ENCODE measurements at places on chromosomes 7 and 10. TPM values are rescaled to one million over a fixed set of nuclear protein-coding genes. Genes with fewer than 3 reads are reported as not detected.

DNA sequence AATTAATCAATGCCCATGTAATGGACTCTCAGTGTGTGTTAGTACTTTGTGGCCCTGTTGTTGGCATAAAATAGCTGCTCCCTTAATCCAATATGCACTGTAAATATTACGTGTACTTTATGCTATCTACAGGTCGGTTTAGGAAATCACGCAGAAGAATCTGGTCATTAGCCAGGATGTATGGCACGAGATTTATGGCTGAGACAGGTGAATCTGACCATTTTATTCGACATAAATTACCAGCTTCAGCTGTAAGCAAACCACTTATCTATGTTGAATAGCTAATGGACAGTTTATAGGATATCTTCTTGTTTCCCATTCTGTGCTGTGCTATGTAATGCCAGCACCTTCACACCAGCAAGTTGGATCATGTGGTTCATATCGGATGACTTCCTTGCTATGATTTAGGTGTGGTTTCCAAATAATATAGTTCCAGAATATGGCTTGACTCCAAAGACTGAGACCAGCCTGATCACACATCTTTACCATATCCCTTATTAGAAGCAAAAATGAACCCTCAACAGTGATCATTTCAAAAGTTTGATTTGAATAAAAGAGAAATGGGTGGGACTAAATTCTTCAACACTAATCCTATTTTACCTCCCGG, 301.4 kb downstream of the AHR start:
- H3K27ac ChIP-seq = no peak overlapping the region
- no peaks in the 10 kb centered on the region for H3K4me1 ChIP-seq
- H3K36me3 ChIP-seq = no peaks in the 10 kb centered on the region
- H3K4me3 ChIP-seq = no peak overlapping the region
- H3K27me3 ChIP-seq = no peaks in the 10 kb centered on the region

GRCh38 chr10:35574924-35575352, 30.2 kb upstream of the GJD4 start:
- H3K4me3 ChIP-seq = no peak overlapping the region
- peaks cover 1% of the 10 kb centered on the region for H3K36me3 ChIP-seq
- DNase-seq = peak; percentile 36
- no peaks in the 10 kb centered on the region for H3K4me1 ChIP-seq
- H3K27ac ChIP-seq = no peak overlapping the region

DNA sequence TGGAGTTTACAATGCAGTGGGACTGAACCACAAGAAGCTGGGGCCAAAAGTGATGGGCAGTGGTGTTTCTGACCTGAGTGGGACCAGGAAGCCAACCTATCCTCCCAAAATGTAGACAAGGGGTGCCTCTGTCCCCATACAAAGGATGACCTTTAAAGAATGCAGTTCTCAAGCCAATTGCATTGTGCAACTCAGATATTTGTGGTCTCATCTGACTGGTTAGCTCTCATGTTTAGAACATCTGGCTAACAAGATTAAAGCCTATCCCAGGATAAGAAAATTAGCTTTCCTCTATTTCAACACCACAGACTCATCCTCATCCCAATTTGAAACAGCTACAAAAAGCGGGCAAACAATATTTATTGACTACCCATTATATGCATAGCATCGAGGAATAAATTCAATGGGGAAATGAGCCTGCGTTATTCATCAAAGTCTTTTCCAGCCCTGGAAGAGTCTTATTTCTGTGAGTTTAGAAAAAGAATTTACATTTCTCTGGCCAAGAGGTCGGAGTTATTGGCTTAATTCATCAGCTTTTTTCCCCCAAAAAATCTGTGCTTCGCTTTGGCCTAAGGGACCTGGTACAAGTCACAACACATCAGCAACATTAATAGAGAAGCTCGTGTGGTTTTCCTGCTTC, 26.7 kb downstream of the ELMO1 start:
- H3K4me1 ChIP-seq = no peaks in the 10 kb centered on the region
- no peak overlapping the region for H3K27ac ChIP-seq
- H3K36me3 ChIP-seq = no peaks in the 10 kb centered on the region
- no peaks in the 10 kb centered on the region for H3K27me3 ChIP-seq
- DNase-seq = no peak
- no peak overlapping the region for H3K4me3 ChIP-seq

GRCh38 chr10:58712141-58712540, 199.5 kb downstream of the BICC1 start:
- H3K27ac ChIP-seq = no peak overlapping the region
- H3K36me3 ChIP-seq = no peaks in the 10 kb centered on the region
- DNase-seq = no peak
- H3K4me1 ChIP-seq = no peaks in the 10 kb centered on the region

MRC1 gene
- 0.05 TPM for total RNA-seq

PLAC9 gene
- total RNA-seq = not detected
